ENCODE measurements at places on chromosomes 3 and 15.
A peak's percentile ranks its signal among the peaks of the same experiment; 100 is the strongest.

DNA sequence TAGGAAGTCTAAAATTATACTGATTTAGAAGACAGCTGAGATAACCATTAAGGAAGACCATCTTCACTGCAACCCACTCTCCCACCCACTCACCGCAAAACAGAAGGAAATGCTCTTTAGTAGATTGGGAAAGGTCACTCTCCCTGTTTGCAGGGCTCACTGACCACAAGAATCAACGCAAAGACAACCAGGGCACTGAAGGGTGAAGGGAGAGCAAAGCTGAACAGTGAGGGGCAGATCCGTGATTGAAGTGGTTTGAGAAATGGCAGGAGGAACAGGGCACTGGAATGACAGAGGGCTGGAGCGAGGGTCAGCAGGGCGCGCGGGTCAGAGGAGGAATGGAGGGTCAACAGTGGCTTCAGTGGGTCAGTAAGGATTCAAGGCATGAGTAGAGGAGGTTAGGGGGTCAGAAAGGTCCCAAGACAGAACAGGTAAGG is 520 bp downstream of the MESD start:
- no peak for ATAC-seq

DNA sequence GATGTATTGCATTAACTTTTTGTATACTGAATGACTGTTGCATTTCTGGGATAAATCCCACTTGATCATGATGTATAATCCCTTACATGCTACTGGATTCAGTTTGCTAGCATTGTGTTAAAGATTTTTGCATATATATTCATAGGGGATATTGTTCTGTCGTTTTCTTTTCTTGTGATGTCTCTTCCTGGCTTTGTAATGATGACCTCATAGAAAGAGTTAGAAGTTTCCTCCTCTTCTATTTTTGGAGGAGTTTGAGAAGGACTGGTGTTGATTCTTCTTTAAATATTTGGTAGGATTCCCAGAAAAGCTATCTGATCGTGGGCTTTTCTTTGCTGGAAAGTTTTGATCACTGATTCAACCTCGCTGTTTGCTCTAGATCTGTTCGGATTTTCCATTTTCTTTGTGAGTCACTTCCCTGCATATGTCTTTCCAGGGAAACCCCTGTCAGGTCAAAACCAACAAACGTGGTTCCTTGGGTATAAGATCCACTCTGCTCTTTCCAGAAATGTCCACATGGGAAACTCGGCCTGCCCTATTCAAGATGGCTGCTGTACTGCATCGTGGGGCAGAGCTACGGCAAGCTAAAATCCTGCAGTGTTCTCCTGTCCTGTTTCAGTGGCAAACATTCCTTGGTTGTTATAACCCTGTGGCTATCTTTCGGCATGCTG is 120.4 kb downstream of the GABRG3 start:
- no peak for ATAC-seq

DNA sequence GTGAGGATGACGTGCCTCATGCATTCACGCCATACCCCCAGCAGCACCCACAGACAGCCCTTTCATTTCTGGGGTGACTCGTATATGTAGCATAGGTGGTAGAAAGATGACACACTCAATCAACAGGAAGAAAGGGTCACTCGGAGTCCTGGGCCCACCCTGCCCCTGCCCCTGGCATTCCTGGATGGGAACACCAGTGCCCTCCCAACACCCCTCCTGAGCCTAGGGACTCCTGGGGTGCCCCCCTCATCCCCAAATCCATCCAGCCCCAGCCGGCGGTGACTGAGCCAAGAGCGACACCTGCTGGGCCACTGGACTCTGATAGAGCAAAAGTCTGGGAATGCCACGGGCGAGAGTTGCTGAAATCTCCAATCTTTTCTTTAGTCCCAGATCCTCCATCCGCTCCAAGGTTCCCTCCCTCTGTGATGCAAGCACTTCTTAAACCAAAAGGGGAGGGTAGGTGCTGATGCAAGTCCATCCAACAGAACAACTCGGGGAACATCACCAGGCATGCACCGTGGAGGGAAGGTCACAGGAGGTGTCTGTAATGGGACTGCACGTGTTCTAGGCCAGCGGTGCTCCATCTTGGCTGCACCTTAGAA is 31.1 kb downstream of the ACAN start:
- ATAC-seq: peak; percentile 48

DNA sequence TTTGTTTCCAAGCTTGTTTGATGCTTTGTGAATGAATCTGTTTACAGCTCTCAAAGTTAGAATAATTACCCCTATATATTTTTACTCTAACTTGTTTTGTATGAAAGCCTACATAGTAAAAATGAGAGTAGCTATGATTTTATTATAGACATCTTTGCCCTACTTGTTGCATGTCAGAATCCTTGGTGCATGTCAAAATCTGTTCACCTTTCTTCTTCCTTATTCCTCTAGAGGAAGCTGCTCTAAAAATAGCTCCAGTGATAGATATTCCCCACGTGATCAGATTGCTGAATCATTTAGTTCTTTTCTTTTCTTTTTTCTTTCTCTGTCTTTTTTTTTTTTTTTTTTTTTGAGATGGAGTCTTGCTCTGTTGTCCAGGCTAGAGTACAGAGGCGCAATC is 39.8 kb downstream of the LRRC49 start:
- no peak for ATAC-seq

GRCh38 chr15:44712346-44713005 is 1.2 kb downstream of the B2M start:
- peak; percentile 30 for ATAC-seq
